ENCODE measurements at places on chromosomes 4 and X. TPM values are rescaled to one million over a fixed set of nuclear protein-coding genes. Genes with fewer than 3 reads are reported as not detected.

Gene GAK
- total RNA-seq: 1,098 TPM

DNA sequence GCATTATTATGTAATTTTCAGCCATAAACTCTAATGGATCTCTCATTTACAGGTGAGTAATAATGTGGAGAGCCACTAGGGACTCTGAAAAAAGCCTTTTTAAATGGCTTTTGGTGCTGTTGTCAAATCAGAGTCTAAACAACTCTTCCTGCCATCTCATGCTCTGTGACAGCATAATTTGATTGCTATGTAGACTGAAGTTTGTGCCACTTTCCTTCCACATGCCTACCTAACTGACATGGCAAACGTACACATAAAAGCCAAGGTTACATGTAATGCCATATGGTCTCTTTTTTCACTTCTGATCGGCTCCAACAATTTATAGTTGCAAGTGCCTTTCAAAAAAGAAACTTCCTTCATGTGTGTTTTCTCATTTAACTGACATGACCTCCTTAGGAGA lies 94.3 kb downstream of the SH2D1A start:
- no peak for DNase-seq
- no peak overlapping the region for H3K27ac ChIP-seq
- H3K4me1 ChIP-seq: no peaks in the 10 kb centered on the region
- no peaks in the 10 kb centered on the region for H3K36me3 ChIP-seq

- no peak overlapping the region for H3K4me3 ChIP-seq
- no peaks in the 10 kb centered on the region for H3K36me3 ChIP-seq
Measured at GRCh38 chrX:134375691-134376090, 84.3 kb upstream of the HPRT1 start.

- no peak for DNase-seq
- H3K27me3 ChIP-seq: no peaks in the 10 kb centered on the region
- peaks cover 15% of the 10 kb centered on the region for H3K4me1 ChIP-seq
- no peak overlapping the region for H3K4me3 ChIP-seq
Measured at GRCh38 chr4:121686255-121686654, 10.5 kb downstream of the ANXA5 start.

DNA sequence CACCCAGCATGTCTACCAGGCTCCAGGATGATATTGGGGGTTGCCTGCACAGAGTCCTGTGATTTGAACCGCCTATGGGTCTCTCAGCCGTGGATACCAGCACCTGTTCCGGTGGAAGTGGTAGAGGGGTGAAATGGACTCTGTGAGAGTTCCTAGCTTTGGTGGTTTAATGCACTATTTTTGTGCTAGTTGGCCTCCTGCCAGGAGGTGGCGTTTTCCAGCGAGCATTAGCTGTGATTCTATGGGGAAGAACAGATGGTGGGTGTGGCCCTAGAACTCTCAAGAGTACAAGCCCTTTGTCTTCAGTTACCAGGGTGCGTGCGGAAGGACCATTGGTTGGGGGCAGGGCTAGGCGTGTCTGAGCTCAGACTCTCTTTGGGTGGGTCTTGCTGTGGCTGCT lies 316.9 kb upstream of the AMOT start:
- DNase-seq: no peak
- H3K4me3 ChIP-seq: no peak overlapping the region
- no peak overlapping the region for H3K27ac ChIP-seq
- no peaks in the 10 kb centered on the region for H3K36me3 ChIP-seq

DNA sequence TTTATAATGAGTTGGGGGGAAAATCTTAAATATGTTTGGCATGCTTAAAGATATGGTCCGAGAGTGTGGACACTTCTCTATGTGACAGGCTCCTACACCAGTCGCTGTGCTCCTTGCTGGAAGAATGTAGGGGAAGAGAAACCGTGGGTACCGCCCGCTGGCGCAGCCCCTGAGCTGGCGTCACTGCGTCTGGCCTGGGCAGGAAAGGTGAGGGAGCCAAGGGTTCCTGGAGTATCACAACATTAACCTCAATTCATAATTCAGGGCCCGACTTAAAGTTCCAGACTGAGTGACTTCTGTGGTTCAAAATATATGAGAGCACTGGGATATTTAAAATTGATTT lies 95.1 kb downstream of the GATB start:
- no peaks in the 10 kb centered on the region for H3K27me3 ChIP-seq
- no peaks in the 10 kb centered on the region for H3K36me3 ChIP-seq
- no peak for DNase-seq

- no peaks in the 10 kb centered on the region for H3K27me3 ChIP-seq
- no peak overlapping the region for H3K4me3 ChIP-seq
- no peaks in the 10 kb centered on the region for H3K36me3 ChIP-seq
Measured at GRCh38 chr4:144902614-144903013, 195.4 kb downstream of the ANAPC10 start.
